ENCODE measurements at places on chromosomes 12 and 14. TPM values are rescaled to one million over a fixed set of nuclear protein-coding genes. Genes with fewer than 3 reads are reported as not detected.

DNAJC22 gene
- 3.1 TPM for total RNA-seq

DNA sequence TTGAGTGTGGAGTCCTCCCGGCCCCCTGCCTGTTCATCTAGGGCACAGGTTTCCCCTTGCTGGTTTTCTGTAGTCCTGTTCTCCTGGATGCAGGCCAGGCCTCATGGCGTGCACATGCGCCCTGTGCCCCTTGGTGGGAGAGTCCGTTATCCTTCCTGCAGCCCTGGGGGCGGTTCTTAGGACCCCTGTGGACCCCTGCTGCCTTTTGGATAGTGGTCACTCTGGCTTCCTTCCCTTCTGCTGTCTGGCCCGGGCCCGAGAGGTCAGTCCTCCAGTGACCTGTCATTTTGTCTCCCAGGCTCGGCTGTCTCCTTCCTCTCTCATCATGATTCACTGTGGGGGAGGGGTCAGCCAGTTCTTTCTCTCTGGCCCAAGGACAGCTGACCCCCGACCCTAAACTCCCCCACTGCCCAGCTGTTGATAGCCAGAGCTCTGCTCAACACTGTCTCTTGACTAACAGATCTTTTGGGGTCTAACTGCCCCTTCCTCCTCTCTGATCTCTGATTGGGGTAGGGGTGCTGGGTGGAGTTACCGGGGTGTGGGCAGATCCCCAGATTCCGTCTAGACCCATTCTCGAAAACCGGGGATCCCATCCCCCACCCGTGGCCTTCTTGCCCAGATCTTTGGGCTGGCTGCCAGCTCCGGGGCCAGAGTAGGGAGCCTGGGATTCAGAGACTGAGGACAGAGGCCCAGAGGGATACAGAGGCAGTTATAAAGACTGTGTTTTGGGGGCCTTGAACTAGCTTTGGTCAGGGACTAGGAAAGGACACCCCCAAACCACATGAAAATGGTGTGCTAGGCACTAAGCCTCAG lies 7.0 kb downstream of the CCND2 start:
- DNase-seq: no peak

- DNase-seq: no peak
These were observed 41.3 kb upstream of the SLCO1C1 start for GRCh38 chr12:20653871-20654270.

CCNB1IP1 gene
- 38.0 TPM for total RNA-seq

FAM186B gene
- total RNA-seq: not detected

EXD2 gene
- 8.0 TPM for total RNA-seq

GRCh38 chr12:166425-167075 lies 47.4 kb downstream of the SLC6A12 start:
- DNase-seq: no peak

All from MG63 (cell line).